ENCODE measurements at places on chromosomes 7 and 10. TPM values are rescaled to one million over a fixed set of nuclear protein-coding genes. Genes with fewer than 3 reads are reported as not detected.

Gene ATP5MK
- 305 TPM for total RNA-seq

Gene NEUROG3
- total RNA-seq: 2.0 TPM

Gene PPP2R2D
- total RNA-seq: 28.7 TPM

DNA sequence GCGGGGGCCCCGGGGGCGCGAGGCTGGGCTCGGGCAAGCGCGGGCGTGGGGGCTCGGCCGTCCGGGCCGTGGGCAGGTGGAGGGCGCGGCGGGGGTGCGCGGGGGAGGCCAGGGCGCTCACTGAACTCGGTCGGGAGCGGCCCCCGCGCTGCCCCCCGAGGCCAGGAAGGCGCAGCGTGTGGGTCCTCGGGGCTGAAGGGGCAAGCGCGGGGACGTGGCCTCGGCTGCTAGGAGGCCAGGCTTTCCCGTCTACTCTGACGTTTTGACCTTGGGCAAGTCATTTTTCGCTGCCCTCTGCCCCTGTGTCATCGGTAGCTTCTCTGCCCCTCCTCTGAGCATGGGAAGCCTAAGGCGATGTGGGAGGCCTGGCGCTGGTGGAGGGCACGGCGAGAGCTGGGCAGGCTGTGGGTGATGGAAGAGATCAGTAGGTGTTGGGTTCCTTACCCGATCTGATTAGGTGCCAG lies 441 bp downstream of the FBH1 start:
- H3K27ac ChIP-seq: peak overlapping the region; percentile 95
- DNase-seq: peak; percentile 18
- H3K27me3 ChIP-seq: no peaks in the 10 kb centered on the region
- peaks cover 28% of the 10 kb centered on the region for H3K4me1 ChIP-seq
- H3K4me3 ChIP-seq: peak overlapping the region; percentile 95

- peaks cover 9% of the 10 kb centered on the region for H3K36me3 ChIP-seq
- H3K4me3 ChIP-seq: no peak overlapping the region
- H3K27ac ChIP-seq: no peak overlapping the region
- no peak for DNase-seq
- H3K4me1 ChIP-seq: peaks cover 6% of the 10 kb centered on the region
These were observed 265.1 kb upstream of the IGFBP3 start for GRCh38 chr7:46186131-46186530.

DNA sequence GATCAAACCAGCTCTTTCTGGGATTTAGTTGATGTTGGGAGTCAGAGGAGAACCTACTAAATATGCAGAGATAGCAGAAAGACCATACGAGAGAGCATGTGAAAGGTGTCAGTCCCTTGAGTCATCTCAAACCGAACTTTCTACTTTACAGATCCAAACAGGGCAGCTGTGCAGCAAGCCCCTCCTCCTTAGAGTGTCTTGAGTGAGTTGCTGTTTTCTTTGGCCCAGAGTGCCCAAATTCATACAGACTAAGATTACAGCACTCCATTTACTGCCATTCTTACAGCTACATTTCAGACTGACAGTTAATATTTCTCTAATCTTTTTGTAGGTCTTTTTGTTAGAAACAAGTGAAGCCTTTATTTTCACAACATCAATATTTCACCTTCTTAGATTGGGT lies 53.4 kb downstream of the NRCAM start:
- no peaks in the 10 kb centered on the region for H3K27me3 ChIP-seq
- no peak for DNase-seq
- no peak overlapping the region for H3K27ac ChIP-seq
- no peaks in the 10 kb centered on the region for H3K4me1 ChIP-seq
- no peaks in the 10 kb centered on the region for H3K36me3 ChIP-seq

DNA sequence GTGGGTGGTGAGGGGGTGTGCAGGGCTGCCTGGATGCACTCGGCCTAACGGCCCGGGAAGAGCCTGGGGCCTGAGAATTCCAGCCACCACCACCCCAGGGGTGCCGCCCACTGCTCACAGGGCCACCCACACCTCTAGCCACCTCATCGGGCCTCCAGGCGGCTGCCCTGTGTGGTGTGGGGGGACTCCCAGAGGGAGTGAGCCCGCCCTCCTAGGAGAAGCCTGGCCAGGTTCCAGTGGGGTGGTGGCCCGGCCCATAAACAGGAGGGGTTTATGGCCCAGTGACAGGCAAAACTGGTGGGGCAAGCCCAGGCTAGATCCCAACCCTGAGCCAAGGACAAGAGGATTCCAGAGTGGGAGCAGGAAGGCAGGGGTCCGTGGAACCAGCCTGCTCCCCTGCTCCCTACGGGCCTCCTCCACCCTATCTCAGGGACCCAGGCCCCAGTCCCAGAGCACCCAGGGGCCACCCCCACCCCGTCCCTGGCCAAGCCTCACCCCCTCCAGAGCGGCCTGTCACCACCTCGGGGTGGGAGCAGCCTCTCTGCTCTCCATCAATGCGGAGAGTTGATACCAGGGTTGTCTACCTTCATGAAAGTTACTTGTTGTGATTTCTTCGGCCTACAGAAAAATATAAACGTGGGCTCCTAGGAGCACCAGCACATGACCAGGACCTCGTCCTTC lies 20.2 kb upstream of the PDGFA start:
- H3K27ac ChIP-seq: peak overlapping the region; percentile 92
- H3K27me3 ChIP-seq: no peaks in the 10 kb centered on the region
- H3K36me3 ChIP-seq: no peaks in the 10 kb centered on the region
- peaks cover 7% of the 10 kb centered on the region for H3K4me1 ChIP-seq
- H3K4me3 ChIP-seq: no peak overlapping the region
- DNase-seq: no peak

Gene STOX1
- total RNA-seq: 1.6 TPM

DNA sequence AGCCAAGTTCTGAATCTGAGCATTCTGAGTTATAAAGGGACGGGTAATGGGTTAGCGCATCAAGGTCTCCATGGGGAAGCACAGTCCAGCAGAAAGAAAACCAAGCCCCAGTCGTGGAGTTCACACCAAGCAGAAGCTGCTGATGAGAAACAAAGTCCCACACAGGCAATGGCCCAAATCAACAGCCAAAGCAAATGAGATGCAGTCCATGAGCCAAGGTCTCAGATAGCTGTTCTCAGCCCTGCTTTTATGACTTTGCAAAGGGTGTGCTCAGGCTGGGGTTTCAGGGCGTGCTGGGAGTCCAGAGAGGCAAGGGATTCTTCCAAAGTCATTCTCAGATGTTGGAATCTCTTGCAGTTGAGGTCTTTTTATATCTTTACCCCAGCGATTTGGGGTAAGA lies 32.0 kb downstream of the THNSL1 start:
- H3K36me3 ChIP-seq: no peaks in the 10 kb centered on the region
- no peak overlapping the region for H3K4me3 ChIP-seq
- H3K4me1 ChIP-seq: no peaks in the 10 kb centered on the region
- no peak for DNase-seq

GRCh38 chr7:49670991-49671390 lies 102.4 kb upstream of the VWC2 start:
- H3K27ac ChIP-seq: no peak overlapping the region
- peaks cover 4% of the 10 kb centered on the region for H3K36me3 ChIP-seq
- peaks cover 25% of the 10 kb centered on the region for H3K4me1 ChIP-seq
- H3K27me3 ChIP-seq: no peaks in the 10 kb centered on the region
- no peak overlapping the region for H3K4me3 ChIP-seq
- DNase-seq: no peak

GRCh38 chr10:124529661-124530214 lies 68.1 kb downstream of the LHPP start:
- DNase-seq: no peak
- no peak overlapping the region for H3K27ac ChIP-seq
- H3K27me3 ChIP-seq: no peaks in the 10 kb centered on the region
- no peak overlapping the region for H3K4me3 ChIP-seq

DNA sequence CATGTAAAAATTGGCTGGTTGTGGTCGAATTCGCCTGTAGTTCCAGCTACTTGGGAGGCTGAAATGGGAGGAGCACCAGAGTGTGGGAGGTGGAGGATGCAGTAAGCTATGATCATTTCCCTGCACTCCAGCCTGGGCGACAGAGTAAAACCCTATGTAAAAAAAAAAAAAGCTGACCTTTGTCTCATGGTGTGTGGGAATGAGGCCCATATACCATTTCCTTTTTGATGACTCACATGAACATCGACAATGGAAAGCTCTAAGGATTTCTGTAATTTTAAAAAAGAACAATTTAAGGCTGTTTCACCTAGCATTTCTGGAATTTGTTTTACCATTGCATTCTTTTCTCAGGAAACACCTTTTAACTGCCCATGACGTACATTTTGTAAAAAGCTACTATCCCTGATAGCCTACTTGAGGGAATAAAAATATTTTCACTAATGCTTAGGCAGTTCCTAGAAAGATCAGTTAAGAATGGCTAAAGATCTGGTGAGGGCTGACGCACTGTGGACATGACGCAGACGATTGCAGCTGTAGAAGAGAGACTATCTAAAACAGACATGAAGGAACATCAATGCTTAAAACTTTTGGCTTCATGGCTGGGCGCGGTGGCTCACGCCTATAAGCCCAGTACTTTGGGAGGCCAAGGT lies 400.6 kb upstream of the IGFBP3 start:
- H3K4me3 ChIP-seq: no peak overlapping the region
- no peaks in the 10 kb centered on the region for H3K27me3 ChIP-seq
- H3K36me3 ChIP-seq: no peaks in the 10 kb centered on the region
- H3K4me1 ChIP-seq: no peaks in the 10 kb centered on the region

GRCh38 chr10:14409856-14410458 lies 79.2 kb upstream of the FRMD4A start:
- peaks cover 14% of the 10 kb centered on the region for H3K4me1 ChIP-seq
- H3K27me3 ChIP-seq: peaks cover 2% of the 10 kb centered on the region
- DNase-seq: no peak
- H3K36me3 ChIP-seq: no peaks in the 10 kb centered on the region

GRCh38 chr10:43892062-43892770 lies 243.5 kb upstream of the ZNF32 start:
- no peaks in the 10 kb centered on the region for H3K27me3 ChIP-seq
- H3K4me3 ChIP-seq: no peak overlapping the region
- no peaks in the 10 kb centered on the region for H3K36me3 ChIP-seq
- no peak for DNase-seq
- H3K27ac ChIP-seq: no peak overlapping the region
- no peaks in the 10 kb centered on the region for H3K4me1 ChIP-seq

DNA sequence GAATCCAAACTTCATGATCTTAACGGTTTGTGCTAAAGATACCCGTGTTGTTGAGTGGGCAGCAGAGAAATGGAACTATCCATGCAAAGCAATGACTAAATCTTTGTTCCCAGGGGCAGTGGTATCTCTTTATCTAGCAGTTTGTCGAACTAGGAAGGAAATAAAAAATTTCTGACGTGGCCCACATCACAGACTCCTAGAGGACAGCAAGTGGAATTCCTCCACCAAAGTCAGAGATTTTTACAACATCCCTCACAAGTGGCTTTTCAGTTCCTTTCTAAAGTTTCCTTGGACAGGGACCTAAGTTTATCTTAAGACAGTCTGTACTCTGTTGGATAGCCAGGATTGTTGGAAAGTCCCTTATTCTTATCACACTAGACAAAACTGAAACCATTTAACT lies 136.0 kb downstream of the RAPGEF5 start:
- peaks cover 10% of the 10 kb centered on the region for H3K4me1 ChIP-seq
- no peaks in the 10 kb centered on the region for H3K27me3 ChIP-seq
- no peak overlapping the region for H3K27ac ChIP-seq
- no peak overlapping the region for H3K4me3 ChIP-seq
- DNase-seq: no peak
- peaks cover 16% of the 10 kb centered on the region for H3K36me3 ChIP-seq

- DNase-seq: no peak
- no peaks in the 10 kb centered on the region for H3K27me3 ChIP-seq
- H3K4me3 ChIP-seq: no peak overlapping the region
- H3K36me3 ChIP-seq: peaks cover 9% of the 10 kb centered on the region
- H3K4me1 ChIP-seq: no peaks in the 10 kb centered on the region
These were observed 65.2 kb upstream of the TM9SF3 start for GRCh38 chr10:96651998-96652431.

- DNase-seq: no peak
- no peak overlapping the region for H3K27ac ChIP-seq
- H3K4me1 ChIP-seq: peaks cover 51% of the 10 kb centered on the region
These were observed 770 bp downstream of the PRXL2A start for GRCh38 chr10:80409121-80409520.

Gene GDF2
- not detected for total RNA-seq

GRCh38 chr7:4706384-4707216 lies 24.5 kb downstream of the FOXK1 start:
- peaks cover 4% of the 10 kb centered on the region for H3K36me3 ChIP-seq
- peaks cover 96% of the 10 kb centered on the region for H3K27me3 ChIP-seq
- H3K27ac ChIP-seq: peak overlapping the region; percentile 97
- peaks cover 54% of the 10 kb centered on the region for H3K4me1 ChIP-seq
- no peak for DNase-seq
- H3K4me3 ChIP-seq: peak overlapping the region; percentile 79

Gene UBTD1
- total RNA-seq: 29.1 TPM

Gene ACSM6
- 0.14 TPM for total RNA-seq
